Muscle of leg (tissue), 16 donors: ENCODE measurements at places on chromosomes 2 and 18. TPM values are rescaled to one million over a fixed set of nuclear protein-coding genes. Genes with fewer than 3 reads are reported as not detected.

- DNase-seq: no peak
Measured at GRCh38 chr2:189134485-189134884, 45.1 kb downstream of the COL5A2 start.

GRCh38 chr2:197883354-197884032 is 79.1 kb downstream of the PLCL1 start:
- no peak for DNase-seq

GRCh38 chr2:168641636-168642035 is 160.8 kb upstream of the NOSTRIN start:
- no peak for DNase-seq

DNA sequence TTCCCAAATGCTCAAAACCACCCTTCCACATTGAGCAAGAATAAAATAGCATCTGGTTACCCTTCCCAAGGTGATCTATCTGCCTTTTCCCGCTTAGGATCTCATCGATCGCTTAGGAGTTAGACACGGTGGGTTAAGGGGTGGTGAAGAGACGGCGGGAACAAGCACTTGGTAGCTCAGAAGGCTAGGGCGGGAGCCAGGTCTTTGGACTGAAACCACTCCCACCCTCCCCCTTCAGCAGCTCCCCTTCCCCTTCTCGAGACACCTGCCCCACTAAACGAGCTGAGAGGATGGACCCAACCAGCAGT is 513 bp downstream of the THOC1 start:
- DNase-seq: no peak

Gene UGT1A6
- total RNA-seq: not detected

Gene CXCR1
- not detected for total RNA-seq

Gene CERKL
- total RNA-seq: not detected
